ENCODE measurements at places on chromosomes 7 and 10.
A peak's percentile ranks its signal among the peaks of the same experiment; 100 is the strongest.

DNA sequence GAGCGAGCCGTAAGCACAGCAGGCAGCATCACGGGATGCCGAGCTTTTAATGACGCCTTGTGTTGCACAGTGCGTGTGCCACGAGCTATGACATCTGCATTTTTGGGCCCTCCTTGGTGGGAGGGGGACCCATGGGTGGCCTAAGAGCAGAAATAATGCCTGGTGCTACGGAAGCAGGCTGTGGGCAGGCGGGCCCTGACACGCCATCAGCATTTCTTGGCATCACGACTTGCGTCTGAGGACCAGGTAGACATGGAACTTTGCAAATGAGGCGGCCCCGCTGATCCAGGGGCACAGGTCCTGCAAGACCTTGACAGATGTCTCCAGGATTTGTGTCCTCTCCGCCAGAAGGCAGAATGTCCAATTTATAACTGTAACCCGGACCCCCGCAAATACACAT lies 117.8 kb upstream of the RNF32 start:
- H3K4me3 ChIP-seq = no peak overlapping the region
- peaks cover 14% of the 10 kb centered on the region for H3K27me3 ChIP-seq
- H3K27ac ChIP-seq = no peak overlapping the region
- DNase-seq = no peak

GRCh38 chr7:79471283-79471682 lies 17.8 kb upstream of the MAGI2 start:
- no peak overlapping the region for H3K4me3 ChIP-seq
- H3K36me3 ChIP-seq = no peaks in the 10 kb centered on the region
- H3K27ac ChIP-seq = no peak overlapping the region
- no peak for DNase-seq
- H3K27me3 ChIP-seq = no peaks in the 10 kb centered on the region
- no peaks in the 10 kb centered on the region for H3K4me1 ChIP-seq

GRCh38 chr7:42485301-42485766 lies 248.3 kb upstream of the GLI3 start:
- H3K4me3 ChIP-seq = no peak overlapping the region
- DNase-seq = no peak
- no peaks in the 10 kb centered on the region for H3K4me1 ChIP-seq
- H3K36me3 ChIP-seq = no peaks in the 10 kb centered on the region

GRCh38 chr10:77406764-77407430 lies 230.7 kb downstream of the KCNMA1 start:
- no peak overlapping the region for H3K4me3 ChIP-seq
- DNase-seq = no peak
- peaks cover 7% of the 10 kb centered on the region for H3K27me3 ChIP-seq
- no peaks in the 10 kb centered on the region for H3K36me3 ChIP-seq

DNA sequence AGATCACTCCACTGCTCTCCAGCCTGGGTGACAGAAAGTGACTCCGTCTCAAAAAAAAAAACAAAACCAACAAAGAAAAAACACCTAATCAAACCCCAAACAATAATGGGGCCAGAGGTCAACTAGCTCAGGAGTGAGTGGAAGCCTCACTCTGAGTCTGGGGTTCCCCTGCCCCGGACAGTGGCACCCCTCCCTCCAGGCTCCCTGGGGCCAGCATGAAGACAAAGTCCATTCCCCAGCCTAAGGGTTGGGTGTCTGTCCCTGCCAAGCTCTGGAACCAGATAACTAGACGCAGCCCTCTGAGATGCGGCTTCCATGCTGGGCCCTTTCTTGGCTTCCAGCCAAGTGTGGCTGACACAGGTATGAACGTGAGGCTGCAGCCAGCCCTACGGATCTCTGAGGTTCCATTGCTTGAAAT lies 1.7 kb upstream of the FUOM start:
- DNase-seq = no peak
- peaks cover 13% of the 10 kb centered on the region for H3K4me1 ChIP-seq
- H3K4me3 ChIP-seq = no peak overlapping the region
- H3K36me3 ChIP-seq = peaks cover 3% of the 10 kb centered on the region
- H3K27me3 ChIP-seq = no peaks in the 10 kb centered on the region

DNA sequence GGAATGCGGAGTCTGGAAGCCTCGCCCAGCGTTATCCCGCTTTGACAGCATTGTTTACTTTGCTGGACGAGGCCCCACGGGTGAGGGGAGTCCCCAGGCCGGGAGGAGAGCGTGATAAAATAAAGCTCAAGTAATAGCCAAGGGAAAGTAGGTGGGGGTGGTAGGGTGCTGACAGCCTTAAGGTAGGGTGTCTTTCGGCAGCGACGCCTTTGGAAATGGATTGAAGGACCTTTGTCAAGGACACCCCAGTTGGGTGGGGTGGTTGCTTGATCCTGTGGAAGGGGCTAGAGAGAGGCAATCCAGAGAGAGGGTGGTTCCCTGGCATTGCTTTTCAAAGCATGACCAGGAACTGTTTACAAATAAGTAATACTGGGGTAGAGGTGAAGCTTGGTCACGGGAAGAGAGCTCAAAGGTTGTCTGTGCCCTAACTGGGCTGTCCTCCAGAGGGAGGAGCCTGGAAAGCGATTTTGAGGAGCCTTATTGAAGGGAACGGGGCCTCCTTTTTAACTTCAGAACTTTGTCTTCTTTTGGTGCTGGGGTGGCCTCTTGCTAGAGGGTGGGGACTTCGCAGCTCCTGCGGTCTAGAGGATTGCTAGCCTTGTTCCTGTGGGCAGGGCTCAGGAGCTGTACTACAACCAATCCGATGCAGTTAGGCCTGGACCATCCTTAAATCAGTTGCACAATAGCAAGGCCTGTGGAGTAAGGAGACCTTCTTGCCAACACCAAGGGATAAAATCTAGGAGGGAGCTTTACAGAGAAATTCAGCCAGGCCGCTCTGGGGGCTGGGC lies 1.3 kb downstream of the EIF4EBP2 start:
- peaks cover 8% of the 10 kb centered on the region for H3K36me3 ChIP-seq
- DNase-seq = no peak
- H3K27me3 ChIP-seq = no peaks in the 10 kb centered on the region
- peaks cover 36% of the 10 kb centered on the region for H3K4me1 ChIP-seq
- H3K27ac ChIP-seq = peak overlapping the region; percentile 90

GRCh38 chr7:22296265-22296566 lies 60.7 kb downstream of the RAPGEF5 start:
- H3K4me1 ChIP-seq = no peaks in the 10 kb centered on the region
- H3K27ac ChIP-seq = no peak overlapping the region

GRCh38 chr7:36217211-36217960 lies 64.3 kb downstream of the EEPD1 start:
- peaks cover 4% of the 10 kb centered on the region for H3K36me3 ChIP-seq
- H3K4me1 ChIP-seq = no peaks in the 10 kb centered on the region
- H3K27me3 ChIP-seq = peaks cover 6% of the 10 kb centered on the region
- DNase-seq = no peak
- H3K4me3 ChIP-seq = no peak overlapping the region

- no peak overlapping the region for H3K27ac ChIP-seq
- H3K27me3 ChIP-seq = no peaks in the 10 kb centered on the region
- no peaks in the 10 kb centered on the region for H3K36me3 ChIP-seq
- H3K4me1 ChIP-seq = no peaks in the 10 kb centered on the region
Measured at GRCh38 chr7:52340067-52340466, 695.4 kb upstream of the POM121L12 start.

- no peak for DNase-seq
- no peaks in the 10 kb centered on the region for H3K27me3 ChIP-seq
- no peak overlapping the region for H3K27ac ChIP-seq
- H3K4me3 ChIP-seq = no peak overlapping the region
- no peaks in the 10 kb centered on the region for H3K36me3 ChIP-seq
- no peaks in the 10 kb centered on the region for H3K4me1 ChIP-seq
Measured at GRCh38 chr10:89062861-89063260, 72.3 kb downstream of the FAS start.

GRCh38 chr10:24901686-24902399 lies 50.6 kb downstream of the PRTFDC1 start:
- peak overlapping the region; percentile 77 for H3K27ac ChIP-seq
- H3K36me3 ChIP-seq = peaks cover 11% of the 10 kb centered on the region
- peak overlapping the region; percentile 32 for H3K4me3 ChIP-seq
- no peaks in the 10 kb centered on the region for H3K27me3 ChIP-seq

DNA sequence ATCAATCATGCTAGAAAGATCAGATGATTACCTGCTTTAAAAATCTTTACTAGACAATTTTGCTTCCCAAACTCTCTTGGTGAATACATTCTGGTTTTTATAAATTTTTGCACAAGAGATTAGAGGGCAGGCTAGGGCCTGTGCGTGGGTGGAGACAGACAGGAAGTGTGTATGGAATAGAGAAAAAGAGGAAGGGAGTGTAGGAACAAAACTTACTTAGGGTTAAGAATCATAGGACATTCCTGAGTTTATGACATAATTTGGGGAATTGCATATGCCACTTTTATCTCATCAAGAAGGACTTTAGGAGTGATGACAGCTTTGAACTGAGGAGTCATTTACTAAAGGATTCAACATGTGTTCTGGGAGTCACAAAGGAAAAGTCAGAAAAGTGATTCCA lies 31.3 kb downstream of the LAMB1 start:
- H3K27me3 ChIP-seq = peaks cover 2% of the 10 kb centered on the region
- no peak for DNase-seq
- H3K27ac ChIP-seq = no peak overlapping the region

DNA sequence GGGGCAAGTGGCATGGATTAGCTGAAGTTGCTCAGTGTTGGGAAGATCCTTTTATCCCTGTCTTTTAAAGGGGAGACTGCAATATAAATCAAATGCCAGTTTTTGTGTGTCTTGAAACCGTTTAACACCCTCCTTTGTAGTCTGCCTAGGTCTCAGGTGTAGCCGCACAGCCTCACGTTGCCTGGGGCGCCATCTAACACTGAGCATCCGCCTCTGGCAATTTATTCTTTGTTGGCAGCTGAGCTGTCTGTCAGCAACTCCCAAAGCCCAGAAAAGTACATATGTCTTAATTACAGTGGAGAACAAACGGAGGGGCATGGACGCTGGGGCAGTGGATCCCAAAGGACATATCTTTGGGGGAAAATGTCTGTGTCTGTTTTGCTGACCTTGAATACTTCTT lies 254.7 kb downstream of the STK31 start:
- H3K36me3 ChIP-seq = no peaks in the 10 kb centered on the region
- H3K27ac ChIP-seq = no peak overlapping the region
- H3K4me1 ChIP-seq = no peaks in the 10 kb centered on the region
- H3K27me3 ChIP-seq = peaks cover 4% of the 10 kb centered on the region

DNA sequence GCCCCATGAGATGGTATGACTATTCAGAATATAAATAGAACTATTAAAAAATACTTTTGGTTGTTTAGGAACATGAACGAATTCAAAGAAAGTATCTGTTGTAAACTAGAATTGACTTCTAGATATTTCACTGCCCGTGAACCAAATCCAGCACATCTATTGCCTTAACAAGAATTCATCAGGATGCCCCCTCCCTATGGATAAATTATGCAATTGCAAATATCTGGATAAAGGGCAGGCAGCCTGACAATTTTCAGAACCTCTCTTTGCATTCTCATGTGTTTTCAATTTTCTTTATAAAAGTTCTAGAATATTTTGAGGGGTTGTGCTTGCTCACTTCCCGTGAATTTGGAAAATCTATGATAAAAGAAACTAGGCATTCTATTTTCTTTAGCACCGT lies 822.1 kb upstream of the SORCS1 start:
- no peak overlapping the region for H3K27ac ChIP-seq
- no peak overlapping the region for H3K4me3 ChIP-seq
- no peaks in the 10 kb centered on the region for H3K4me1 ChIP-seq
- no peak for DNase-seq

- H3K4me1 ChIP-seq = peaks cover 4% of the 10 kb centered on the region
- no peak overlapping the region for H3K27ac ChIP-seq
- H3K36me3 ChIP-seq = peaks cover 3% of the 10 kb centered on the region
- H3K4me3 ChIP-seq = no peak overlapping the region
- H3K27me3 ChIP-seq = peaks cover 2% of the 10 kb centered on the region
Measured at GRCh38 chr7:40647719-40648118, 512.9 kb downstream of the SUGCT start.

GRCh38 chr10:77532068-77532467 lies 105.5 kb downstream of the KCNMA1 start:
- H3K36me3 ChIP-seq = no peaks in the 10 kb centered on the region
- H3K4me1 ChIP-seq = peaks cover 12% of the 10 kb centered on the region
- H3K27ac ChIP-seq = peak overlapping the region; percentile 6

DNA sequence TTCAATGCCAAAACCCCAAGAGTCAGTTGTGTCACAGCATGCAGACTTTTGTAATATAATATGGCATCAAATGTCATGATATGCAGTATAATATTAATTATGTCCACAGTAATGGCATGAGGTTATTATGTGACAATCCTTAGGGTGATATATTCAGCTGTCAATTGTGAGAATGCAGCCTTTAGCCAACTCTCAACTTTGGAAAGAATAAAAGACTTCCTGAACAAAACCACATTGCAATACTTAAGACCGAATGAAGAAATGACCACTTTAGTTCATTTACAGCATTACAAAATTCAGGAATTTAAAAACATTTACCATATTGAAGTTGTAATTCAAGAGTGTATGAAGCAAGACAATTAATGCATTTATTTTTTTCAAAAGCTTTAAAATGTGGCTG lies 45.4 kb downstream of the CPVL start:
- H3K27me3 ChIP-seq = peaks cover 5% of the 10 kb centered on the region
- no peak overlapping the region for H3K27ac ChIP-seq
- H3K4me3 ChIP-seq = no peak overlapping the region

GRCh38 chr7:82539969-82540368 lies 96.4 kb upstream of the CACNA2D1 start:
- no peak overlapping the region for H3K4me3 ChIP-seq
- no peaks in the 10 kb centered on the region for H3K4me1 ChIP-seq
- DNase-seq = no peak
- H3K27me3 ChIP-seq = no peaks in the 10 kb centered on the region
- H3K27ac ChIP-seq = no peak overlapping the region

DNA sequence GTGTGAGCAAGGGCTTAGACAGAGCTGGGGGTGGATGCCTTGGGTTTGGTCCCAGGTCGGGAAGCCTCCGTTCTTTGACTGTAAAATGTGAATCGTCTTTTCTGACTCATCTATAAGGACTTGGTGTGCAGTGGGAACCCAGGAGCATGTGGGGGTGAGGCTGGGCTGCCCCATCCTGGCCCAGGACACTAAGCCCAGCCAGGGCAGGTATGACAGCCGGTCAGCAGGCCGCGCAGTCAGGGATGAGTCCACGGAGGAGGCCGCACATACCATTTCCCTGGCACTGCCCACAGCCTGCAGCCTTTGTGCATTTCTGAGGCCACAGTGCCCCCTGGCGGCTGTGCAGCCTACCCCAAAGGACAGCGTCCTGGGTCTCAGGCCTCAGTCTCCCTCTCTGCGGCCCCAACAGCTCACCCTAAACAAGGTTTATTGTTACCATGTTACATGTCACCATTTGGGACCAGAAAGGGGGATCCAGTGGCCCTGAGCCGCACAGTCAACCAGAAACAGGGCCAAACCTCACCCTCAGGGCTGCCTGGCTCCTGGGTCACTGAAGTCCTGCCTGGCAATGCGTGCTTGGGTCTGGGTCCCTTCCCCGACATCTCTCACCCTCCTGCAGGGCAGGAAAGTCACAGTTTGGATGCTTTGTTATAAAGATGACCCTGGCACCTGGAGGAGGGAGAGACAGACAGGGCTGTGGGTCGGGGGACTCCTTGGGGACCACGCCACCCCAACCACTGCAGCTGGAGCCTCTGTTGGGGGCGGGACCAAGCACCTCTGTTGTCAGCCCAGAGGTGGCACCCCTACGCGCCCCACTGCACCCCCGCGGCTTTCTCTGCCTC lies 14.4 kb upstream of the SH2B2 start:
- H3K27me3 ChIP-seq = no peaks in the 10 kb centered on the region
- peaks cover 3% of the 10 kb centered on the region for H3K4me1 ChIP-seq
- DNase-seq = peak; percentile 84
- H3K4me3 ChIP-seq = no peak overlapping the region
- no peaks in the 10 kb centered on the region for H3K36me3 ChIP-seq
